ENCODE measurements at places on chromosomes 2 and 18.

DNA sequence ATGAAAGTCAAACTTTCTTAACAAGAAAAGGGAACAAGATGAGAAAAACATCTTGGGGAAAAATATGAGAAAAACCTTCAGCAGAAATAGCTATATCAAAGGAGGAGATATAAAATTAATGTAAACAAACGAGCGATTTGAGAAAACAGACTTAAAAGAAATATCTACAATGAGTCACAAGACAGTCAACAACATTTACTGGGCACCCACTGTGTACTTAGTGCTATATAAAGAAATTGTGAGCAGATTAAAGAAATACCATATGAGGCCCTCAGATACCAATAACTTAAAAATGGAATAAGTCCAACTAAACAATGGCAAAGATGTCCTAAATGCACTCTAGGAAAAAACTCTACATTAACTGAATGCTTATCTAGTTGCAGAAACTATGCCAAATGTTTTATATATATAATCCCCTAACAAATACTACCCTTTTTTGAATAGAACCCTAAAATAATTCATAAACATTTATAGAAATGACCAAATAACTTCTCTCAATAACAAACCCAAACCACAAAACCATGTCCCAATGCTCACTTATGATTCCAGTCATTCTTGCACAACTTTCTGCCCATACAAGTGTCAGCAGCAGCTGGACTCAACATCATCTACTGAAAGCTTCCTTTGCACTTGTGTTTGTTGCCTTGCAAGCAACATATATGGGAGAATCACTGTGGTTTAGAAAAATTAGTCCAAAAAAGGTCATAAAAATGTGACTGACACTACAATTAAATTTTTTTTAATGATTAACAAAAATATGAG is 83.5 kb downstream of the COBLL1 start:
- DNase-seq, result no peak

GRCh38 chr2:99552529-99552928 is 62.7 kb upstream of the REV1 start:
- no peak for DNase-seq

DNA sequence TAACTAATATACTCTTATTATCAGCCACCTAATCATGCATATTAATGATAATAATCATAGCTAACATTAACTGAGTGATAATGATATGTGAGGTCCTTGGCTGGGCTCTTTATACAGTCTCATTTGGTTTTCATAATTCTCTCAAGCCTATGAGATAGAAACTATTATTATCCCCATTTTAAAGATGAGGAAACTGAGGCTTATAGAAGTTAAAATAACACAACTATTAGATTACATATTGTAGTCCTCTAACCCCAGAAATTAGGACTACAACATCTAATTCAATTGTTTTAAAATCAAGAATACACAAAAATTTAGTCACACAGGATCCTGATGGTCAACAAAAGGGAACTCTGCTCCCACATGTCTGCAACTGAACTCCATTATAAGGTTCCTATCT is 83.6 kb upstream of the ITGB6 start:
- DNase-seq, result no peak

DNA sequence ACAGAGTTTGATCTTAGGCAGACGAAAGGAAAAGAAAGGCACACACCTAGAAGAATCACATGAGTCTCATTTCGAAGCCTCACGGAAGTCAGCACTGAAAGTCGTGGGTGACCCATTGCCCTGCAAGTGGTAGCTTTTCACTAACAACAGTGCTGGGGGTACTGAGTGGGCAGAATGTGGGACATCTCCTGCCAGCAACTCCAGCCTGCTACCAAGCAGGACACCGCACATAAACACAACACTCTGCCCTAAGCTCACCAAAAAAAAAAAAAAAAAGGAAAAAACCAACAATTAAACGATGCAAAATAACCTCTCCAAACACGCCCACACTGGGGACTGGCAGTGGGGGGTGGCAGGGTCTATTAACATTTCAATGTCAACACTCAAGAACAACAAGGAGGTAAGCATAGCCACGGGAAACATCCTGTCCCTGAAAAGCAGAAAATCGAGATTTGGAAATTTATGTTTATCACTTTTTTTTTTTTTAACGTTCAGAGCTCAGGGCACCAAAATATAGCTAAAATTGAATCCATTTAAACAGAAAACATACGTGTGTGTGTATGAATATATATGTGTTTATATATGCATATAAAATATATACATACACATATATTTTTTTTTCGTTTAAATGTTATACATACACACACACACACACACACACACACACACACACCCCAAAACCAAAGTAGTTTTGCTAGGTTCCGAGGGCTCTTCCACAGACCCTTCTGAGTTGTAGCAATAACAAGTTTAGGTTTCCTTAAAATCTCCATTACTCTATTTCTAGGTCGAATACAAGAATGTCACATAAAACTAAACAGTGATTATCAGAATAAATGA is 2.2 kb downstream of the INO80D start:
- DNase-seq, result no peak

- DNase-seq, result no peak
Observed at GRCh38 chr18:58103339-58103985, 59.4 kb downstream of the NEDD4L start.

DNA sequence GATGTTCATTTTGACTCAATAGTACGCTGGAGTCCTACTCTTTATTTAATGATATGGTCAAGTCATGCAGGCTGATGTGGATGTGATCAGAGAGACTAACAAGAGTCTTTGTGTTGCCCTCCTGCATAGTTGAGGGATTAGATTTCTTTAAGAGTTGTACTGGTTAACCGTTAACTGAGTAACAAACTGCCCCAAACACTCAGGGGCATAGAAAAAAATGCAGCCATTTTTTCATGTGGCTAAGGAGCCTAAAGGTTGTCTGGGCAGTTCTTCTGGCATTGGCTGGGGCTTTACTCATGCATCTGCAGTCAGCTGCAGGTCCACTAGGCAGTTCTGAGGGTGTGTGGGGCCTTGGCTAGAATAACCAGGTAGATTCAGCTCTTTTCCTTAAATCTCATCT is 32.5 kb downstream of the DOCK10 start:
- DNase-seq, result no peak

- no peak for DNase-seq
Observed at GRCh38 chr2:81598453-81598852, 1293.9 kb upstream of the LRRTM1 start.

GRCh38 chr2:28895189-28895893 is 874 bp downstream of the WDR43 start:
- DNase-seq, result no peak

DNA sequence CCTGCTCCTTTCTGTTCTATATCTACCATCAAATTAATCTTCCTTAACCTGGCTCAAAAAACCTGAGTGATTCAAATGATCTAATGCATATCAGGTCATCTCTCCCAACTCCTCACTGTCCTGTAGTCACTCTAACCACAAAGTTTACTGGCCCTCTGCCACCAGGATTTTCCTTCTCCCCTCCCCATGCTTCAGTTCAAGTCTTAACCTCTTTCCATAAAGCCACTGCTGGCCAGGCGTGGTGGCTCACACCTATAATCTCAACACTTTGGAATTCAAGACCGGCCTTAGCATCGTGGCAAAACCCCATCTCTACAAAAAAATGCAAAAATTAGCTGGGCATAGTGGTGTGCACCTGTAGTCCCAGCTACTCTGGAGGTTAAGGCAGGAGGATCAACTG is 7.5 kb upstream of the SP3 start:
- DNase-seq, result no peak

DNA sequence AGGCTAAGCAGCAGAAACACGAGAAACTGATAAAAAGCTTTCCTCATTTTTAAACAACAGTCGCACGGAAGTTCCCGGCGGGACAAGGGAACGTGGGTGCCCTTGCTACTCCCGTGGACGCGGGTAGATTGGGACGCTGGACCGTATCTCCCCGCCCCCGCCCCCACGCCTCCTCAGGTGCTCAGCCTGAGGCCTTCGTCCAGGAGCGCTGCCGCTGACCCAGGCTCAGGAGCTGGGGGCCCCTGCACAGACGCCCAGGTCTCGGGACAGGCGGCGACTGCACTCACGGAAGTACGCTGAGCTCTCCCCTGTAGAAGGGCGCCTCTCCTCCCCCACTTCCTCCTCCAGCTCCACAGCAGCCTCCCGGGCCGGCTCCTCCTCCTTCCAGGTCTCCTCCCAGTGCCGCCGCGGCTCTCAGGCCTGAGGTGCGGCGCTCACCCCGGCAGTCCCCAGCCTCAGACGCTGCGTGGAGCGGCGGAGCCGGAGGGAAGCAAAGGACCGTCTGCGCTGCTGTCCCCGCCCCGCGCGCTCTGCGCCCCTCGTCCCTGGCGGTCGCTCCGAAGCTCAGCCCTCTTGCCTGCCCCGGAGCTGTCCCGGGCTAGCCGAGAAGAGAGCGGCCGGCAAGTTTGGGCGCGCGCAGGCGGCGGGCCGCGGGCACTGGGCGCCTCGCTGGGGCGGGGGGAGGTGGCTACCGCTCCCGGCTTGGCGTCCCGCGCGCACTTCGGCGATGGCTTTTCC is at the start of gene ITGAV:
Gene ITGAV (plus strand): TSS at position 445 of the 738 bp plus-strand sequence. CDS start 283 bp downstream, at position 728.
- peak; percentile 82 for DNase-seq

DNA sequence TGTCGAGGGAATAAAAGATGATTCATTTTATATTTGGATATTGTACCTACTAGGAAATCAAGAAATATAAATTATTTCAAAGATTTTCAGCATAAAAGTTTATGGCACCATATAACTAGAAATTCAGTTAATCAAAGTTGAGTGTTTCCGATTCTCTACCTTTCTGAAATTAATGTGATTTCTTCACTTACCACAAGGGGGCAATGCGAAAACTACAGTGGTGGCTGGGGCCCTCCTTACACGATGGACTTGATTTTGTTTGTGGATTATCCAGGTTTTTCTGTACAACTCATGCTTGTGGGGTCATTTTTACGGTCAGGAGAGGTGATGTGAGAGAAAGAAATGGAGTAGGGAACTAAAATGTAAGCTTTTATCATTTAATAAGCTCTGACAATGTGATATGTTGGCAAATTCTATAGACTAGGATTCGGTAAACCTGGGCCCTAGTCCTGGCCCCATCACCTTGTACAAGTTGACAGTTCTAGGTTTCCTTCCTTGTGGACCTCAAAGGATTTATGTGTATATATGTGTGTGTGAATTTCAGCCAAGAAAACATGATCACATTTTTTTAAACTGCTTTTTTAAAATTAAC is 47.6 kb downstream of the G6PC2 start:
- DNase-seq, result no peak

- DNase-seq, result no peak
Observed at GRCh38 chr18:46772357-46772756, 15.5 kb upstream of the ST8SIA5 start.

DNA sequence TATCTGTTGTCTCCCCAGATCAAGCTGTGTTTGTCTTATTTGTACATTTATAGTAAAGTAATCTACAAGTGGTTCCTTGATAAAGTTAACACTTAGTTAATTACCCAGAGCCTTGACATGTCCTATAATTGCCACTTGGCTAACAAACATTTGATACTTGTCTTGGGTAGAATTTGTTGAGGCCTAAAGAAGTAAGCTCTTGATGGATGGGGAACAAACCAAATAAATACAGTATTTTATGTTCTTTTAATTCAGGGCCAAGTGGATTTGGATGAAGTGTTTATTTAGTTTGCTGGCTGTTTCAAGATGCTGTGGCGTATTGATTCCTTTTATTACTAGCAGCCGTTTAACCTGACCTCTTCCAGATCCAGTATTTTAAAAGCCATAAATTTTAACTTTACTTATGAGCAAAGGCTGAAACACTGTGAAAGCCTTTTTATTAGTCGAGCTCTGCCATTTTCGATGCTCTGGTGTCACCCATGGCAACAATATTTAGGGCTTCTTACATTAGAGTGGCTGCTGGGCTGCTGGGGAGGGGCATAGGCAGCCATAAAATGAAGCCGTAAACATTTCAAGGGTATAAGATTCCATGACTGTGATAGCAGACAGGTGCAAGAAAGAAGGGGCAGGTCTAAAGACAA is 401.6 kb upstream of the NRP2 start:
- DNase-seq, result no peak

DNA sequence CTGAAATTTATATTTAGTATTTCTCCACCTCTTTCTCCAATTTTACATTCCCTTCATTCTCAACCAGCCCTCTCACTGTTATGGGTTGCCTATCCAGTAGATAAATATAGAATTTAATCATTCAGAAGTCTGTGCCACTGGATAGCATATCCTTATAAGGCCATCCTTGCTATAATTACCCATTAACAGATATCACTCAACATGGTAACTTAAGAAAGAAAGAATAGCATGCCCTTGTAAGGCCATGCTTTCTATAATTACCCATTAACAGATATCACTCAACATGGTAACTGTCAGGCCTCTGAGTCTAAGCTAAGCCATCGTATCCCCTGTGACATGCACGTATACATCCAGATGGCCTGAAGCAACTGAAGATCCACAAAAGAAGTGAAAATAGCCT is 1137.4 kb upstream of the FAM98A start:
- no peak for DNase-seq

GRCh38 chr18:2083691-2084090 is 487.6 kb downstream of the METTL4 start:
- DNase-seq, result no peak

- DNase-seq, result no peak
Observed at GRCh38 chr2:102033750-102034682, 42.3 kb downstream of the IL1R2 start.

- DNase-seq, result no peak
Observed at GRCh38 chr2:52402128-52402527, 1365.5 kb upstream of the CHAC2 start.

DNA sequence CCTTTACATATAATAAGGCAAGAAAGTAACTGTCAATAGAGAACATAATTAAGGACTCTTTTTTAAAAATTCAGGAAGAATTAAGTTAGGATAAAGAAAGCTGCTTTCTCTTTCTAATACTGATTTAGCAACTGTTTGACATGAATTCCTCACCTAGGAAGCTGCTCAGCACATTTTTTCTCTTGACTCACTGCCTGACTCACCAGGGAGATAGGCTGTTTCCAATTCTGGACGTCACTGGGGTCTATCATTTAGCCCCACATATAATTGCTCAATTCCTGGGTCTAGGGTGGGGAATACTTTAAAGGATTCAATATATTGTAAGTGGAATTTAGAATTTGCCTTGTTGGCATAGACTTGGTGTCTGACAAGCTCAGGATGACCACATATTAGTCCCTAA is 50.8 kb upstream of the UGP2 start:
- no peak for DNase-seq

- DNase-seq, result no peak
Observed at GRCh38 chr2:52428224-52428623, 1339.4 kb upstream of the CHAC2 start.

GRCh38 chr18:23512641-23513040 is 9.3 kb downstream of the RMC1 start:
- no peak for DNase-seq

- no peak for DNase-seq
Observed at GRCh38 chr2:28233164-28233676, 159.4 kb upstream of the FOSL2 start.

- no peak for DNase-seq
Observed at GRCh38 chr2:85396531-85397470, 13.4 kb downstream of the CAPG start.

All from amygdala (tissue), 56 donors.